ENCODE measurements at places on chromosomes 7 and 10. TPM values are rescaled to one million over a fixed set of nuclear protein-coding genes. Genes with fewer than 3 reads are reported as not detected.

DNA sequence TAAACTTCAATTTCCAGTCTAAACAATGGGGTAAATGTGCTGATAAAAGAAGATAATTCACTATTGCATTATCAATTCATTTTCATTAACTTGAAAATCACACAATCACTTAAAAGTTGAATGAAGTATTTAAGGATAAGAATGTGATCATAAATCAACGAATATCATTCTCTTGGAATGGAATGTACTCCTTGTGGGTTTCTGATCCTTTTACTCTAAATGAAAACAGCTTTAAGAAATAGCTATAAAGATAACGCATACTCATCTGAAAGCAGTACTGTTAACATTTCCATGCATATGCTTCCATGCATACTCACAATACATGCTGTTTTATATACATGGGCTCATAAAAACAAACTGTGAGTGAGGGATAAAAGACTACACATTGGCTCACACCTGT, 108.8 kb downstream of the ATE1 start:
- DNase-seq, result peak; percentile 49

DNA sequence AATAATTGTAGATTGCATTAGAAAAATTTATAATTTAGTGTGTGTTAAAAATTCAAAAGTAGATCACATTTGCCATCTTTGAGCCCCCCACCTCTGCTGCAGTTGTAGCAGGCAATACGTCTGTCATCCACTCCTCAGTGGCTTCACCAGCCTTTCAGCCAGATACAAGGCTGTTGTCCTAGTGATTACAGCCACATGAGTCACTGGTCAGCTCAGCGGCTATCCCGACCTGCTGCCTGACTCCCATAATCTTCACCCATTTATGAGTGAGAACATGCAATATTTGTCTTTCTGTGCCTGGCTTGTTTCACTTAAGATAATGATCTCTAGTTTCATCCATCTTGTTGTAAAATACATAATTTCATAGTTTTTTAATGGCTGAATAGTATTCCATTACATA, 9.2 kb downstream of the OR2A5 start:
- DNase-seq, result no peak

DNA sequence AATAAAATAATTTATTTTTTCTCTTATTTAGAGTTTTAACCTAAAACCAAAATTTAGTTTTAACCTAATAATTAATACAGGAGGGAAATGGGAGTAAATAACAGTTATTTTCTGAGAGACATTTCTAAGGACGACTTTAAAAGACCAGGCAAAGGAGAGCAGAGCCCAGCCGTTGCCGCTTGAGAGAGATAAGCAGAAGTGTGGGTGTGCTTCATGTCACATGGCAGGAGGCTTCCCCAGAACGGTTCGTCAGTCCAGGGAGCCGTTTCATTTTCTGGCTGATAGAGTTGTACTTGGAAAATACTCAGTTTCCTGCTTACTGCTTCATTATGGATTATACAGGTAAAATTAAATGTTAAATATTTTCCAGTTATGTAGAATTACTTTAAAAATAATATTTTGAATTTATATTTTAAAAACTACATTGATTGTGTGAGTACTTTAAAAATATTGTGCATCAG, 61.4 kb downstream of the ST7 start:
- DNase-seq, result peak; percentile 87

DNA sequence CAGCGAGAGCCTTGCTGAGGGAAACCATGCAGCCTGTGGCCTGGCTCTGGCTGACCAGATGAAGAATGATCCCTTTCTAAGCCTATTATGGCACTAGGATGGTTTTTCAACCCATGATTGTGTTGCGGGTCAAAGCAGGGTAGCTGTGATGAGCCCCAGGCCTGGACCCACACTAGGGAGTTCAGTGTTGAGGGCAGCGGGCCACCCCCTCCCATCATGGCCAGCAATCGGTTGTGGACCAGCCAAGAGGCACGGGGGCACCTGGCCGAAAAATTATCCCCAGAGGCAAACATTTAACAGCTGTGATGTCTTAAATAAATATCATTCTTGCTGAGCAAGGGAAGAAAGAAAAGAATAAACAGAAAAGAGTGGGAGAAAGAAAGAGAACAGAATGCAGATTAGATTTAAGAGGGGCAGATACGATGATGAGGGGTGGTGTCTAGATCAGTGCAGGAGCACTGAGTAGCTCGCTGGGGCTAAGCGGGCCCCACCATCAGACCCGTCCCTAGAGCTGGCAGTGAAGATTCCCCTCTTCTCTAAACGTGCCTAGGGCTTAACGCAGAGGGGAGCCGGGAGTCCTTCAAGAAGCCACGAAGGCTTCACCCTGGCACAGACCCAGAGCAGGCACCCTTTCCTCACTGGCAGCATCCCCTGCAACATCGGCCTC, 82.7 kb downstream of the SLC37A3 start:
- DNase-seq, result no peak

DNA sequence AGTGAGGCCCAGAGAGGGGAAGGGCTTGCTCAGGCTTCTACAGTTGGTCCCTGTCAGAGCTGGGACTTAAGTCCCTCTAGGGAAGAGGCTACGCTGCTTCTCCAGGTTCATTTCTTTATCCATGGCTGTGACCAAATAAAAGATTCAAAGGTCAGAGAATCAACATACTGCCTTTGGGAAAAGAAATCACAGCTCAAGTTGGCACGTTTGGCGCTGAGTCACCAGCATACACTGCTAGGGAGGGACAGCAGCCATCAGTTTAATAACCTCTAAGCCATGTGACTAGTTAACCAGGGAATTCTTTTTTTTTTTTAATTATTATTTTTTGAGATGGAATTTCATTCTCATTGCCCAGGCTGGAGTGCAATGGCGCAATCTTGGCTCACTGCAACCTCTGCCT, 28.4 kb upstream of the CRHR2 start:
- DNase-seq, result no peak

Gene OR2A12
- 6.5 TPM for total RNA-seq

Gene ELN
- total RNA-seq, result 583 TPM
